ENCODE measurements at places on chromosomes 5 and 9.

- DNase-seq: no peak
These were observed 639 bp upstream of the RASA1 start for GRCh38 chr5:87266914-87267573.

DNA sequence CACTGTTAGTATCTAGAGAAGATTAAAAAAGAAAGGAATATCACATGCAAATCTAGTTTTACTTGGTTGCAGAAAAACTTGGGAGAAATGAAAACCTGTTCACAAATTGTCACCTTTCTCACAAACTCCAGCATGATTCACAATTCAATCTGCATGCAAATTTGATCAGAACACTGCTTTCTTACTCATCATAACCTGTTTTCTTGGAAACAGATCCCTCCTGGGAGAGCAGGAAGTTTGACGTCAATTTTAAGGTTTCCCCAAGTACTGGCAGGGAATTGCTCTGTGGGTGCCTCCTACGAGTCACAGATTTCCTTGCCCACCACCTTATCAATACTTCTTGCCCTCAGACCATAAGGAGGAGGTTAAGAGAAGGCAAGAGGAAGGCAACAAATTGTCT is 30.2 kb upstream of the HTR4 start:
- DNase-seq: no peak

- DNase-seq: no peak
These were observed 26.6 kb upstream of the OBP2B start for GRCh38 chr9:133235549-133236222.

DNA sequence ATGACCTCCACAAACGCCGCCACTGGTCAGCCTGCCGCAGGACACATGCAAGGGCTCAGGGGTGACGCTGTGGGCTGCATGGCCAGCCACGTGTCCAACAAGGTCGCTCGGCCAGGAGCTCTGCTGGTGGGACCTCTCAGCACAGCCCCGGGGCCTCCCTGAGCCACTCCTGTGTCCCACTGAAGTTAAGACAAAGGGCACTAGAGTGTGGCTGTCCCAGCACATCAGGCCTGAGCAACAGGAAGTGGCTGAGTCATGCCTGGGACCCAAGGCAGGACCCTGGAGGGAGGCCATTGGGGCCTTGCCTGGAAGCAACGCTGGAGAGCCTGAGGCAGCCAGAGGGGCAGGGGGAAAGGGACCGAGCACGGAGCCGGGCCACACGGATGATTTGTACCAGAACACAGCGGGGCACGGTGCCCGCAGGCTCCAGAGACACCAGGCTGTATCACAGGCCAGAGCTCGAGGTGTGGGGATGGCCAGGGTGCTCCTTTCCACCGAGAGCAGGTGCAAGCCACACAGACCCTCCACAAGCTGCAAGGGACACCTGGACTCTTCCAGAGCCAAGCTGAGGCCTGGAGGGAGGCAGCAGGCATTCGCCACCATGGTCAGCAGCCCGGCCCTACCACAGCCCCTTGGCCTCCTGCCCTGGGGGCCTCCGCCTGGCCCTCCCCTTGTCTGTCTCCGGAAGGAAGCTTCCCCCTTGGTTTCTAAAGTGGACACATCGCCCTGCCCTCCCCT is 6.5 kb upstream of the TMEM210 start:
- no peak for DNase-seq

DNA sequence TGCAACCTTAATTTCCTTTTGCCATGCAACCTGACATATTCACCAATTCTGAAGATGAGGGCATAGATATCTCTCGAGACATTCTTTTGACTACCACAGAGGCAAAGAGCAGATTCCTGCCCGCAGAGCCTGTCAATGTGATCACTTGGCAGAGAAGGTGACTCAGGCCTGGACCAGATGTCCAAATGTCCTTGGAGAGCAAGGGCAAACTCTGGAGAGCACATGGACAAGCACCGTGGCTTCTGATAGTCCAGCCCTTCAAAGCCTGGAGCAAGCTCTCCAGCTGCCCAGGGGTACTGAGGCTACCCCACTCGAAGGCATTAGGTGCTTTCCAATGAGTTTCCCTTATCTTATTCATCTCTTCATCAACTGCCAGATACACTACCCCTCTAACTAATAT is 50.4 kb upstream of the ALDH1B1 start:
- no peak for DNase-seq

- DNase-seq: no peak
These were observed 9.3 kb downstream of the ADCY2 start for GRCh38 chr5:7405277-7405676.

DNA sequence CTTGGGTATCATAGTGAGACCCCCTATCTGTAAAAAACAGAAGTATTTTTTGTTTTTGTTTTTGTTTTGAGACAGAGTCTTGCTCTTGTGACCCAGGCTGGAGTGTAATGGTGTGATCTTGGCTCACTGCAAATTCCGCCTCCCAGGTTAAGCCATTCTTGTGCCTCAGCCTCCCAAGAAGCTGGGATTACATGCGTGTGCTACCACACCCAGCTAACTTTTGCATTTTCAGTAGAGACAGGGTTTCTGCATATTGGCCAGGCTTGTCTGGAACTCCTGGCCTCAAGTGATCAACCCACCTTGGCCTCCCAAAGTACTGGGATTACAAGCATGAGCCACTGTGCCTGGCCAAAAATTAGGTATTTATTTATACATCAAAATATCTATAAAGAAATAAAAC is 10.2 kb upstream of the CCDC171 start:
- no peak for DNase-seq

- DNase-seq: no peak
These were observed 112.5 kb downstream of the PRR16 start for GRCh38 chr5:120576588-120576987.

DNA sequence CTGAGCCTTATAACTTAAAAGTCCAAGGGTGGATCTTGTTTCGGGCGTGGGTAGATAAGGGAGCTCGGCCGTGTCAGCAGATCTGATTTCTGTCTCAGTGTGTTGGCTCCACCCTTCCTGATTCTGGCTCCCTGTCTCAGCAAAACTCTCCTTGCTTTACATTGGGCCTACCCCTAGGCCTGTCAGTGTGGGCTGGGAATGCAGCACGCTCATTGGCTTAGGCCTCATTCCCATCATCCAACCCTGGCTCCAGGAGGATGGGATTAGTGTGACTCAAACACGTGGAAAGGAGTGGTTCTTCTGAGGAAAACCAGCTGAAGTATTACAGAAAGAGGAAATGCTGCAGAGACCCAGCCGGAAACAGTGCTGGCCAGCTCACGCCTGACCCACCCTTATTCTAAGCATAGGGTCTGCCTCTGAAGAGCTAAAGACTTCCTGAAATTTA is 59.9 kb downstream of the ZFAND5 start:
- DNase-seq: no peak

GRCh38 chr9:120326049-120326693 is 253.8 kb downstream of the CDK5RAP2 start:
- DNase-seq: no peak

- DNase-seq: no peak
These were observed 2.0 kb downstream of the CXXC5 start for GRCh38 chr5:139650031-139650688.

DNA sequence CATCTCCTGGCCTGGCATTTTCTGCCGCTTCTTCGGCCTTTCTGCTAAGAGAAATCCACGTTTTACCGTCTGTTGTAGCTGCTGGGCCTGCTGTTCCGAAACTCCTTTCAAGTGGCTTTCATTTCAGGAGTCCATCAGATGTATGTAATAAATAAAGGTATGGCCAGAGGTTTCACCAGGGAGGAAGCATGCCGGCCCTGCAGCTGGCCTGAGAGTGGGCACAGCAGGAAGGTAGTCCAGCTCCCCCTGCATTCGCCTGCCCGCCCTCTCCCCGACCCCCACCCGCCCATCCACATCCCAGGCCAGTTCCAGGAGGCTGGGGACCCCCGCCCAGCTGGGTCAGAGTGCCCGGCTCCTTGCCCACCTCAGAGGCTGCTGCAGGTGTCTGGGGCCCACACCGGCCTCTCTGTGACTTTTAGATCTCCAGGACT is 46.4 kb upstream of the EXOC3 start:
- no peak for DNase-seq

DNA sequence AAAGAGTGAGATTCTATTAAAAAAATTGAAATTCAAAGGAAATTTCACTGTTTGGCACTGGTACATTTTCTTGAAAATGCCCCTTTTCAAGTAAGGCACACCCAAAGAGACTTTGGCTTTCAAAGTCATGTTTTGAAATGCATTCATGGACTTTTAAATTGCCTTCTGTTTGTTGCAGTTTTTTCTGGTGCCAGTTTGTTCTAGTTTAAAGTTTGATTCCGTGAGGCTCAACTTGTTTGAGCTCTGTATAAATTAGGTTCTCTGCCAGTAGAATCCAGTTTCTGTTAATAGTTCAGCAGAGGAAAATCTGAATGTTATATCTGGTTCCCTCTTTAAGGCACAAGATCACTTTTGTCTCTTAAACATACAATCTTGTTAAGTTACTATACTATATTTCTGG is 16.4 kb downstream of the ATP6V0E1 start:
- no peak for DNase-seq

DNA sequence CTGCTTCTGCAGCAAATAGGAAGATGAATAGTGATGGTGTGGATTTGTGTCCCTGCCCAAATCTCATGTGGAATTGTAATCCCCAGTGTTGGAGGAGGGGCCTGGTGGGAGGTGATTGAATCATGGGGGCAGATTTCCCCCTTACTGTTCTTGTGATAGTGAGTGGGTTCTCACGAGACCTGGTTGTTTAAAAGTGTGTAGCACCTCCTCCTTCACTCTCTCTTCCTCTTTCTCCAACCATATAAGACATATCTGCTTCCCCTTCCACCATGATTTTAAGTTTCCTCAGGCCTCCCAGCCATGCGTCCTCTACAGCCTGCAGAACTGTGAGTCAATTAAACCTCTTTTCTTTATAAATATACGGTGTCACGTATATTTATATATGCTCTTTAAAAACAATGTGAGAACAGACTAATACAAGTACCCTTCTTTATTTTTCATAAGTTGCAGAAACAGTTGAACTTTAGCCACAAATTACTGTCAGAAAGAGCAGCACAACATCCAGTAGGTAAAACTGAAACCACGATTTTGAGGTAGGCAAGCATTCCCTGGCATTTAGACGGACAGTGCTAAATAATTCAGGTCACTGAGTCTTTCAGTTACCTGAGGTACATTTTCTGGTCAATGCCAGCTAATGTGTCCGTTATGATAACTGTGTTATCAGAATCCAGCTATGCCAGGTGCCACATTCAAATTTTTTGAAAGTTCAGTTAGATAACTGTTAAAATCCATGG is 79.3 kb upstream of the SPEF2 start:
- DNase-seq: no peak

DNA sequence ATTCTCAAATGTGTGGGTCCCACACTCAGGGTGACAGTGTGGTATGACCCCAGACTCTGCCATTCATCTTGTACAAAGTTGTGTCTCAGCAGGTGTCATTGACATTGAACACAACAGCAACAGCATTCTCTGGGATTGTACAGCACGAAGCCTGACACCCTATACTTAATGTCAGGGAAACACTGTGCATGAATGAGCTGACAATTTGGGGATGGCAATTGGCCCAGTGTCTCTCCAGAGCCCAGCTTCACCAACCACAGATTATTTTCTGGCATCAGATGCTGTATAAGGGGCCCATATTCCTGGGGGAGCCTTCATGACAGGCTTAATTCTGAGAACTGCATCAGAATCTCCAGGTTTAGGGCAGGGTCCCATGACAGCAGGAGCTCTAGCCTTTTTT is 143.2 kb downstream of the GCNT1 start:
- no peak for DNase-seq

DNA sequence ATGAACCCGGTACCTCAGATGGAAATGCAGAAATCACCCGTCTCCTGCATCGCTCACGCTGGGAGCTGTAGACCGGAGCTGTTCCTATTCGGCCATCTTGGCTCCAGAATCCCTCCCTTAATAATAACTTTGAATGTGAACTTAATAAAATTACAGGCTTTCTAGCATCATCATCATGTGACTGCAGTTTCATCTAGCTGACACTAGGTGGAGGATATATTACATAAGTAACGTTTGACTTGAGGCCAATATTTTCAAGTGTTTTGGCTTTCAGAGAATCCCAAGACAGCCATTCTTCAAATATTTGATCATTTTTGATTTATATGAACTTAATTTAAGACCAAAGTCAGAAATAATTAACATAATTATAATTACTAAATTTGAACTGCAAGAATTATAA is 474.9 kb upstream of the CDH10 start:
- DNase-seq: no peak

GRCh38 chr5:64000096-64000495 is 37.9 kb upstream of the HTR1A start:
- no peak for DNase-seq

DNA sequence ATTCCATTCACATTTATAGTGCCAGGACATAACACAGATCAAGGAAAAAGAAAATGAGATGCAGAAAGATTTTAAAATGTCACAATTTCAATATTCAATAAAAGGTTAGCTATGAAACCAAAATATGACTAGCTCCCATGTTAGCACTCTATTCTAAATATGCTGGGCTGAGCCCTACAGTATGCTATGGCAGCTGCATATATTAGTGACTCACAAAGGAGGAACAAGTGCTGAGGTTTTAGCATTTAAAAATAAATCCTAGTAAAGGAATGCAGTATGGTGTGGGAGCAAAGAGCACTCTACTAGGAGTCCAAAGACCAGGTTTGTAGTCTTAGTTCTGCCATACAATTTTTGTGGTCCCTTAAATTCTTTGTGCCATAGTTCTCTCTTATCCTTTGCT is 118.4 kb downstream of the OXCT1 start:
- DNase-seq: no peak

- no peak for DNase-seq
These were observed 202.6 kb upstream of the MAP3K1 start for GRCh38 chr5:56612759-56613158.

DNA sequence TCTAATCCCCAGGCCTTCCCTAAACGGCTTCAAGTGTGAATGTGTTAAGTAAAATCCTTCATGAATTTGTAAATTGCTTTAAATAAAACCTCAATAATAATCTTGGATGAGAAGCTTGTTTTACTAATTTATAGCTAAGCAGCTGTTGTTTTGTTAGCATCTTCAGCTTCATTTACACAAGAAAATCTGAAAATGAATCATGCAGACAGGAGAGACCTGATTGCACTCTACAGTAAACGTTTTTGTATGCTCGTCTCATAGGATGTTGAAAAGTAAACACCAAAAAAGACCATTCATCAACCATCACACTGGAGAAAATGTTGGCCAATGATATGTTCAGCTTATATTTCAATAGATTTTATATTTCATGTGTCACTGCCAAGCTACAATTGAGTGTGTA is 40.4 kb upstream of the MAP3K1 start:
- no peak for DNase-seq

- no peak for DNase-seq
These were observed 375.7 kb upstream of the CCNH start for GRCh38 chr5:87788416-87788815.

GRCh38 chr5:62284946-62285891 is 20.8 kb upstream of the KIF2A start:
- no peak for DNase-seq

DNA sequence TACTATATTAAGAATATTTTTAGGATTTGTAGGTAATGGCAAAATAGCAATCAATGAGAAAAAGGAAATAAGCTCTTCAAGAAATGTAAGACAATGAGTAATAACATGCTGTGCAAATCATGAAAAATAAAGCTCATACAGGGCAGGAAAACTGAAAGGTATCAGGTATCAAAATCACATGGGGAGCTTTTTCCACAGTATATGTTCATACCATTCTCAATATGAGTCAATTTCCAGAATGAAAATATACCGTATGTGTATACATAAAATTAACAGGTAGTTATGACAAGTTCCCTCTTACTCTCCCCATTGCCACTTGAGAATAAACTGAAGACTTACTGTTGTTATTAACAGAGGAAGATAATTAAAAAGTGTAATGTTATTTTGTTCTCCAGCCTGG is 35.9 kb downstream of the EFCAB9 start:
- no peak for DNase-seq

All from NCI-H187 (cell line).